Fibroblast of skin of right quadriceps (primary cell): ENCODE measurements at places on chromosomes 11 and 22.

GRCh38 chr11:77287615-77288273, 13.7 kb downstream of the GDPD4 start:
- DNase-seq: peak; percentile 92

- DNase-seq: no peak
Measured at GRCh38 chr22:20211997-20212753, 55.9 kb downstream of the RTN4R start.

DNA sequence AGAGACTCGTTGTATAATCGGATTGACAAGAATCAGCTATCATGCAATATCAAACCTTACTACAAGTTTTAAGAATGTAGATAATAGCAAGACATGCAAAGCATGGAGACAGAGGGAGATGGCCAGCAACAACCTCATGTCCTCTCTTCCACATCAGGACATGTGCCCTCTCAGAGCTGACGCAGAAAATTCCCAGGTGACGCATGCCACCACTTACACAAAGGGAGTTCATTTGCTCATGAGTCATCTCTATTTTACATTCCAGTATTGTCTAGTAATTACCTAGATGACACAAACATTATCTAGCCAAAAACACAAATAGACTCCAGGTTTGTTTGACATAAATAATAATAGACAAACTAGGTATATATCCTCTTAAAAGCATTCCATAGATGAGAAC, 38.1 kb upstream of the OPCML start:
- DNase-seq: no peak

- DNase-seq: no peak
Measured at GRCh38 chr11:94332814-94333213, 28.4 kb downstream of the IZUMO1R start.

DNA sequence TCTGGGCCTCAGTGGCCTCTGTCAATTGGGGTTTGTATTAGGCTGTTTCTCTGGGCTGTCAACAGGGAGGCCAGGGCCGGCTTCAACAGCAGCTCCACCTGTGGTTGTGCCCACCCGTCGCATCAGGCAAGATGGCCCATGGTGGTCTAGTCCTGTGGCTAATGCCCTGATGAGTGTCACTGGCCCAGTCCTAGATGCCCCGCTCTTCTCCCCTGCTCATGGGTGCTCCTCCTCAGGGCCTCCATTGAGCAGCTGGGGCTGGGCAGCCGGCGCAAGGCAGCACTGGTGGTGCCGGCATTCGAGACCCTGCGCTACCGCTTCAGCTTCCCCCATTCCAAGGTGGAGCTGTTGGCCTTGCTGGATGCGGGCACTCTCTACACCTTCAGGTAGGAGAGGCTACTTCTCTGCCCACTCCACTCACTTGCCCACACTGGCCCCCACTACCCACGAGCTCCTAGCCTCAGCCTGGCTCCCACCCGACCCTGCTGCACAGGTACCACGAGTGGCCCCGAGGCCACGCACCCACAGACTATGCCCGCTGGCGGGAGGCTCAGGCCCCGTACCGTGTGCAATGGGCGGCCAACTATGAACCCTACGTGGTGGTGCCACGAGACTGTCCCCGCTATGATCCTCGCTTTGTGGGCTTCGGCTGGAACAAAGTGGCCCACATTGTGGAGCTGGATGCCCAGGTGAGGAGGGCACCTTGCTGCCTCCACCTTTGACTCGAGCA, 5.4 kb downstream of the LARGE2 start:
- no peak for DNase-seq

- DNase-seq: no peak
Measured at GRCh38 chr11:16846305-16846704, 107.9 kb downstream of the C11orf58 start.

DNA sequence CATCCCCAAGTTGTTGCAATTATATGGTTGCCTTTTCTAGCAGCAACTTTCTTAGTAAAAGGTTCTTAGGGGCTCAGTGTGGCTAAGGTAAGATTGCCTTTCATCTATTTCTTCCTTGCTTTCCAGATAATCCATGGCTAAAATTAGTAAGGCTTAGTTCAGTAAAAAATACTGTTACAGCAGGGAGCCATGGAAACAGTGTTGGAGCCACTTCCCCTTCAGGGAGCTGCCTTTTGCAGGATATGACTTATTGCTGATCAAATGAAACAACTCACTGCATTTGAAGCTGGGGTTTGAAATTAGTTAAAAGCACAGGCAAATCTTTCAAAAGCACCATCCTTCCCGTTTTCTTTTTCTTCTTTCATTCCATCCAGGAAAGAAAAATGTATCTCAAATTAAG, 184.3 kb downstream of the C11orf87 start:
- no peak for DNase-seq

GRCh38 chr11:85874265-85874664, 19.1 kb downstream of the CCDC83 start:
- DNase-seq: peak; percentile 42

- DNase-seq: no peak
Measured at GRCh38 chr11:74566146-74566960, 26.0 kb upstream of the POLD3 start.

GRCh38 chr11:63931876-63932275, 6.9 kb upstream of the NAA40 start:
- DNase-seq: no peak

DNA sequence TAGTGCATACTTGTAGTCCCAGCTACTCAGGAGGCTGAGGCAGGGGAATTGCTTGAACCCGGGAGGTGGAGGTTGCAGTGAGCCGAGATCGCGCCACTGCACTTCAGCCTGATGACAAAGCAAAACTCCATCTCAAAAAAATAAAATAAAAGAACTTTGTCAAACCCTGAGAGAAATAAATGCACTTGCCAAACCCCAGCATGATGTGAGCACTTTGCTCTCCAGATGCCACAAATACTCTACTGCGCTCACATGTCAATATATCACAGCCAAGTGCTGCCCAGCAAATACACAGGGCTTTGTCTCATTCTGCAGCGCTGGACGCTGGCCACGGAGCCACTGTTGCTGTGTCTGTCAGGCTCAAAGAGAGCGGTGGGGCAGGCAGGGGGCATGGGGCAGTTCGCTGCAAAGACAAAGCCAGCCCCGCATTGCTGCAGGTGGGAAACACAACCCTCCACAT, 45.1 kb downstream of the AHNAK start:
- DNase-seq: no peak
